Activated naive CD4-positive, alpha-beta T cell treated with anti-CD3 and anti-CD28 coated beads, Interleukin-2, amount 10 ng/mL, durations not matched to agents 7 days and 5 days (primary cell): ENCODE measurements at places on chromosomes 3 and 15.

- no peak overlapping the region for H3K27ac ChIP-seq
- no peaks in the 10 kb centered on the region for H3K36me3 ChIP-seq
- no peak overlapping the region for H3K4me3 ChIP-seq
- H3K4me1 ChIP-seq: no peaks in the 10 kb centered on the region
- no peaks in the 10 kb centered on the region for H3K27me3 ChIP-seq
Measured at GRCh38 chr15:48494631-48495030, 150.9 kb downstream of the FBN1 start.

DNA sequence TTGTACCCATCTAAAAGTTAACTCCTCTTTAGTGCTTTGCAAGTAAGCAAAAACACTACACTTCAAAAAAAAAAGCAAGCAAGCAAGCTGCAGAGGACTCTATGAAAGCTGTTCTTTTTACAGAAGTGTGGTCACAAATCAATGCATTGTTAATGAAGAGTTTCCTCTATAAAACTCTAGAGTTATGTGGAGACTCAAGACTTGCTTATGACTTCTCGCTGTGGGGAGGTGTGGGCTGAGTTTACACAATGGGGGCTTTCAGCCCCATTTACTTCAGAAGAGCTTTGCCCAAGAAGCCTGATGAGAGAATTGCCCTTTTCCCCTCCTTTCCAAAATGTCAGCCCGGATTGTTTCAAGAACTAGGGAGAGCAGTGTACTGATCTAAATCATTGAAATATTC, 144.4 kb downstream of the IGSF11 start:
- no peak overlapping the region for H3K27ac ChIP-seq
- H3K4me1 ChIP-seq: peaks cover 10% of the 10 kb centered on the region
- DNase-seq: no peak

- no peaks in the 10 kb centered on the region for H3K36me3 ChIP-seq
- H3K4me1 ChIP-seq: no peaks in the 10 kb centered on the region
- no peak overlapping the region for H3K27ac ChIP-seq
- H3K4me3 ChIP-seq: no peak overlapping the region
- H3K27me3 ChIP-seq: no peaks in the 10 kb centered on the region
- DNase-seq: no peak
Measured at GRCh38 chr15:83993591-83993990, 242.0 kb upstream of the GOLGA6L4 start.

GRCh38 chr15:50183112-50183794, 1.3 kb downstream of the SLC27A2 start:
- peak overlapping the region; percentile 92 for H3K4me3 ChIP-seq
- H3K27me3 ChIP-seq: peaks cover 14% of the 10 kb centered on the region
- peak; percentile 27 for DNase-seq
- H3K4me1 ChIP-seq: peaks cover 26% of the 10 kb centered on the region
- H3K36me3 ChIP-seq: peaks cover 1% of the 10 kb centered on the region

- no peak overlapping the region for H3K4me3 ChIP-seq
- DNase-seq: no peak
- no peaks in the 10 kb centered on the region for H3K4me1 ChIP-seq
- no peaks in the 10 kb centered on the region for H3K27me3 ChIP-seq
Measured at GRCh38 chr3:59286791-59287531, 237.1 kb upstream of the CFAP20DC start.

DNA sequence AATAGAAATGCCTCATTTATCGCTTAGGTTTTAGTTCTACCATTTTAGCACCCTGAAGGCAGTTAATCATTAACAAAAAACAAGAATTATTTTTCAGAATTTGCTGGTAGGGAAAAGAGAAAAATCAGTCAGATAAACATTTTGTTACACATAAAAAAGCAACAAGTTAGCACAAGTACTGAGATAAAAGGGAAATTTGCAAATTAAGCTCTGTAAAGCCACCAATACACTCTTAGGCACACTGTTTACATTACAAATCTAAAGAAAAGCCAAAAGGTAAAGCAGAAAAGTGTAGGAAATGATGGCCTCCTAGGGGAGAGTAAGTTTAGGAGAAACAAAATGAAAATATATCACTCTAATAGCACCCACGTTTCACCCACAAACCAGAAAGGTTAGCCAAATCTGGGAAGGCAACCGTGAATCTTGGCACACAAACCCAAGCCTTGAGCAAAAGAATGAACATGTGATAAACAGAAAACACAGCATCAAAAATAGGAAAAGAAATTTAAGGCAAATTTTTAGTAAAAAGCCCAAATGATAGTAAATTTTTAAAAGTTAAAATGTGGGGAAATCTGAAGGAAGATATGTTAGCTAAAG, 1.6 kb upstream of the SATB1 start:
- no peaks in the 10 kb centered on the region for H3K27me3 ChIP-seq
- peaks cover 50% of the 10 kb centered on the region for H3K36me3 ChIP-seq
- H3K4me3 ChIP-seq: peak overlapping the region; percentile 59
- no peak for DNase-seq
- H3K27ac ChIP-seq: peak overlapping the region; percentile 90

GRCh38 chr15:52016316-52016715, 2.7 kb upstream of the MAPK6 start:
- H3K36me3 ChIP-seq: no peaks in the 10 kb centered on the region
- H3K4me3 ChIP-seq: no peak overlapping the region
- DNase-seq: no peak

DNA sequence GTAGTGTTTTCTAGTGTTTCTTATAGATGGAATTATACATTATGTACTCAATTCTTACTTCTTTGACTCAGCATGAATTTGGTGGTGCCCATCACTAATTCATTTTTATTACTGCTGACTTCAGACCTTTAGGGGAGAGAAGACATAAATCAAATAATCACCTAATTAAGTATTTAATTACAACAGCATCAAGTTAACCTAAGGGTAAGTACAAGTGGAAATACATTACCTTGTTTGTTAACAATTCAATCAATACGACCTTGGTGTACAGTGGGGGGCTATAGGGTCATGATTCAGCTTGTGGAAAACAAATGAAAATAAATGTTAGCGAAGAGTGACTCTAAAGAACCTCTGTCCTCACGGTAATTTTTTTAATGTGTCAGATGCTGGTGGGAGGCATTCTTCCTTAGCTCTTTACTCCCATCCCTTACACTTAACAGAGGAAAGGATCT, 538 bp upstream of the CAPN7 start:
- peak overlapping the region; percentile 90 for H3K27ac ChIP-seq
- H3K27me3 ChIP-seq: peaks cover 11% of the 10 kb centered on the region
- H3K36me3 ChIP-seq: peaks cover 4% of the 10 kb centered on the region
- no peak for DNase-seq
- peaks cover 25% of the 10 kb centered on the region for H3K4me1 ChIP-seq

DNA sequence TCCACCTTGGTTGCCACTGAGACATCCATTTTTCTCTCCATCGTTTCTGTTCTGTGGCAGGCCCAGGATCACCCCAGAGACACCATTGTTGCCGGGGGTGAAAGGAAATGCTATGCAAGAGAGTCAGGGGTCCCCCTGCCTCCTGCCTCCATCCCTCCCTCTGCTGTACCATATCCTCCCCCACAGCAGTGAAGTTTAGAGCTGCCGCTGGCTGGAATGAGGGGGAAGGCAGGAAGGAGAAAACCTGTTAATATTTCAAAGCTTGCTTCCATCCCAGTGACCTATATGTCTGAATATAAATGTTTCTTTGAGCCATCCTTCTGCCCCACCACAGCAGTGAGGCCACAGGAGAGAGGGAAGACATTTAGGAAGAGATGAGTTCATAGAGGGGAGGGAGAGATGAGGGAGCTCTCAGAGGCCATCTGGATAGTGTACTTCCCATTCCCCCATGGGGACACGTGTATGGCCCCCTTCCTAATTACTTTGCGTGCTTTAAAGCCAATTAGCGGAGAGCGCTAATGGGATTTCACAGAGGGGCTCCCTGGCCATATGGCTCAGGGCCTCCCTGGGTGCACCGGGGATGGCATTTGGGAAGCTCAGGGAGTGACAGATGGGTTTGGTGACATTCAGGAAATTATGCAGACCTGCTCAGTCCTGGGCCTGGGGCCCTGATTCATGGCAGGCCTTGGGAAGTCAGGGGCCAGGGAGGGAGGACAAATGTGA, 40.4 kb upstream of the CHRNB4 start:
- H3K27me3 ChIP-seq: peaks cover 14% of the 10 kb centered on the region
- no peaks in the 10 kb centered on the region for H3K4me1 ChIP-seq
- DNase-seq: no peak
- H3K36me3 ChIP-seq: no peaks in the 10 kb centered on the region

DNA sequence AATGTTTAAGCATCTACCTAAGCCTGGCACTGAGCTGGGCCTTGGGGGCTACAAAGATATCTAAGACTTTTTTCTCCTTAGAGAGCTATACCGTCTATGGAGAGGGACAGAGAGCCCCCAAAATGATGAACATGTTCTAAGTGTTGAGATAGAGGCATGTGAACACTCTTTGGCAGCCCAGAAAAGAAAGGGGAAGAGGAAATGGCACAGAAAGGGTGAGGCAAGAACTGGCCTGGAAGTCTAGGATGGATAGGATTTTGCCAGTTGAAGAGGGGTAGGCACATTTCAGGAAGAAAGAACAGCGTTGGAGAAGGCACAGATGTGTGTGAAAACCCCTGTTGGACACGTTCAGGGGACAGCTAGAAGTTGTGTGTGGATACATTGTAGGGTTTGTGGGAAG, 276.2 kb upstream of the LRRFIP2 start:
- no peak for DNase-seq
- H3K36me3 ChIP-seq: no peaks in the 10 kb centered on the region
- H3K27me3 ChIP-seq: peaks cover 74% of the 10 kb centered on the region
- peaks cover 13% of the 10 kb centered on the region for H3K4me1 ChIP-seq
- H3K27ac ChIP-seq: no peak overlapping the region

- H3K27ac ChIP-seq: no peak overlapping the region
- no peak for DNase-seq
- peaks cover 4% of the 10 kb centered on the region for H3K27me3 ChIP-seq
- no peak overlapping the region for H3K4me3 ChIP-seq
Measured at GRCh38 chr3:139117136-139117675, 72.5 kb upstream of the PRR23C start.

- no peaks in the 10 kb centered on the region for H3K36me3 ChIP-seq
- no peaks in the 10 kb centered on the region for H3K27me3 ChIP-seq
- peaks cover 11% of the 10 kb centered on the region for H3K4me1 ChIP-seq
- no peak for DNase-seq
- no peak overlapping the region for H3K4me3 ChIP-seq
Measured at GRCh38 chr3:5245927-5246326, 58.4 kb downstream of the EDEM1 start.

- H3K4me3 ChIP-seq: no peak overlapping the region
- no peaks in the 10 kb centered on the region for H3K36me3 ChIP-seq
- H3K27me3 ChIP-seq: peaks cover 14% of the 10 kb centered on the region
- H3K27ac ChIP-seq: no peak overlapping the region
Measured at GRCh38 chr15:91625506-91625905, 228.0 kb upstream of the SLCO3A1 start.

- peak; percentile 49 for DNase-seq
- peaks cover 69% of the 10 kb centered on the region for H3K4me1 ChIP-seq
- H3K27me3 ChIP-seq: no peaks in the 10 kb centered on the region
- H3K4me3 ChIP-seq: peak overlapping the region; percentile 35
- peaks cover 54% of the 10 kb centered on the region for H3K36me3 ChIP-seq
Measured at GRCh38 chr3:196273655-196274054, 13.9 kb downstream of the PCYT1A start.

DNA sequence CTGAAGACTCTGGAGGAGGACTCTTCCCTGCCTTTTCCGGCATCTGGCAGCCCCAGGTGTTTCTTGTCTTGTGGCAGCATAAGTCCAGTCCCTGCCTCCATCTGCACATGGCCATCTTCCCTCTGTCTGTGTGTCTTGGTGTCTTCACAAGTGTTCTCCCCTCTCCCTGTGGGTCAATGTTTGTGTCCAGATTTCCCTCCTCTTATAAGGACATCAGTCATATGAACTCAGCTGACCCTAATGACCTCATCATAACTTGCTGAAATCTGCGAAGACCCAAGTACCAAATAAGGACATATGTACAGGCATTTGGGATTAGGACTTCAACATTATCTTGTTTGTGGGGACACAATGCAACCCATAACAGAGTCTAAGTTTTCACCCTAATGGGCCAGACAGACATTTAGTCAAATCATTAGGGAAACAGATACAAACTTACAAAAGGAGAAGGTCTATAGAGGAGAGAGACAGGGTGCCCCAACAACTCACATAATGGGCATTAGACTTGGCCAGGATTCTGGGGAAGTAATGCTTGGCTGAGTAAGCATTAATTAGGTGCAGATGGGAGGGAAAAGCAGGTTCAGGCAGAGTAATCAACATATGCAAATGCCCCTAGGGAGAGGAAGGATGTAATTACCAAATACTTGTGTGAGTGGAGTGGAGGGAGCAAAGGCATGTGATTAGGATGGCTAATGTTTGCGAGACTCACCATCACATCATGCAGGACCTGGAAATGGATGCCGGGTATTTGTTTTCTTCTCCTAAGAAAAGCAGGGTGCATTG, 372.8 kb upstream of the TBL1XR1 start:
- H3K4me3 ChIP-seq: no peak overlapping the region
- no peaks in the 10 kb centered on the region for H3K36me3 ChIP-seq
- DNase-seq: no peak
- H3K4me1 ChIP-seq: no peaks in the 10 kb centered on the region

DNA sequence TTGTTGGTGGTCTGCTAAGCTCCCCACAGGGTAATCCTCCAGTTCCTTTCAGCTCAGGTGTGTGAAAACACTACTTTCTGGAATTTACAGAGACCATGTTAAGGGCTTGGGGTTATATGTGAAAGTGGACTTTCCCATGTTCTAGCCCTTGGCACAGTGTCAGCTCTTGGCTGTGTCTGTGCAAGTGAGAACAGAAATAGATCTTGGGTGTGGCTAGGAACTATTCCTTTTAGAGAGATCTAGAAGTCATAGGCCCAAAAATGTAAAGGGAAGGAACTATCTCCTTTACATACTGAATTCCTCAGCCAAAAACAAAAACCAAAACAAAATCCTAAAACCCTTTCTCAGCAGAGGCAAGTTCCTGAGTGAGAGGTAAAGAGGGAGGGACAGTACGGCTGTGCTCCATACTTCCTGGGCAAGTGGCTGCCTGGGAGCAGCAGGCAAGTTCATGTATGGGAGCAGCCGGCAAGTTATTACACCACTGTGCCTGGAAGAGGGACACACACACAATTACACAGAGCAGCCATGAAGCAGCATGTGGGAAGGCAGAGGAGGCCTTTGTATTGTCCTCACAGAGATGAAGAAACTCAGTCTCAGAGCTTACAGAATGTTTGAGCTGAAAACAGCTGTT, 19.9 kb upstream of the C3orf62 start:
- no peaks in the 10 kb centered on the region for H3K27me3 ChIP-seq
- no peak overlapping the region for H3K4me3 ChIP-seq
- H3K36me3 ChIP-seq: peaks cover 65% of the 10 kb centered on the region
- H3K4me1 ChIP-seq: peaks cover 3% of the 10 kb centered on the region
- DNase-seq: no peak
- H3K27ac ChIP-seq: no peak overlapping the region

DNA sequence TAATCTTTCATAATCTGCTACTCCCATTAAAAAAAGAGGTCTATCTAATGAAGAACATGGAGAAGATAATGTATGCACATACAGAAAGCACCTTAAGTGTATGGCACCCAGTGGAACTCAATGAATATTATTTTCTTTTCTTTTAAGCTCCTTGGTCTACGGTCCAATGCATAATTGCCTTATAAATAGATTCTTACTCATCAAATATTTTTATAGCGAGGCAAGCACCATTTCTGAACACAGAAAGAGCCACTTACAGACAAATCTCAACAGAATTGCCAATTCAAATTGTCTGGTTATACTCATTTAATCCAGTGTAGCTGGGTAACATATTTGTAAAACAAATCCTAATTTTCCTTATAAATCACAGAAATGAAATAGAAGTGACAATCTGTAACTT, 6.3 kb downstream of the PDZRN3 start:
- no peak for DNase-seq
- peaks cover 12% of the 10 kb centered on the region for H3K27me3 ChIP-seq
- no peaks in the 10 kb centered on the region for H3K4me1 ChIP-seq
- no peak overlapping the region for H3K4me3 ChIP-seq
- no peak overlapping the region for H3K27ac ChIP-seq

GRCh38 chr15:64398575-64398974, 10.9 kb downstream of the TRIP4 start:
- no peak for DNase-seq
- H3K36me3 ChIP-seq: peaks cover 48% of the 10 kb centered on the region
- peak overlapping the region; percentile 37 for H3K27ac ChIP-seq
- H3K4me1 ChIP-seq: peaks cover 7% of the 10 kb centered on the region
- H3K4me3 ChIP-seq: no peak overlapping the region
- H3K27me3 ChIP-seq: no peaks in the 10 kb centered on the region
